Effector memory CD8-positive, alpha-beta T cell (primary cell): ENCODE measurements at places on chromosomes 2 and 18.

GRCh38 chr2:197940382-197940781 lies 136.0 kb downstream of the PLCL1 start:
- no peaks in the 10 kb centered on the region for H3K4me1 ChIP-seq
- H3K36me3 ChIP-seq: no peaks in the 10 kb centered on the region
- H3K4me3 ChIP-seq: no peak overlapping the region
- no peak for DNase-seq
- no peak overlapping the region for H3K27ac ChIP-seq
- H3K27me3 ChIP-seq: no peaks in the 10 kb centered on the region

GRCh38 chr2:193523662-193524061 lies 1328.9 kb upstream of the TMEFF2 start:
- H3K4me1 ChIP-seq: no peaks in the 10 kb centered on the region
- H3K27me3 ChIP-seq: no peaks in the 10 kb centered on the region
- no peak for DNase-seq

DNA sequence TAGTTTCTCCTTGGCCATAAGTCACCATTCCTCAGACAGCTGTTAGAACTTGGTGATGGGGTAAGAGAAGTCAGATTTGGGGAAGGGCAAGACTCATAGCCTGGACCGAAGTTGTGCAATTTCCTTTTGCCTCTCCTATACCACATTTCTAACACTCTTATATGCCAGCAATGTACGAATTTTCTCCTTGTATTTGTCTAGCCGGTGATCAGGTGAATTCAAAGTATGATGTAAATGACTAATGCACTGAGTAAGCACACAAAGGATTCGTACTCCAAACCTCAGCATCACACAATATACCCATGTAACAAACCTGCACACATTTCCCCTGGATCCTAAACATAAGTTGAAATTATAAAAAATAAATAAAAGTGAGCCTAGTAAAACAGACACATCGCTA lies 1143.5 kb upstream of the CELF4 start:
- no peak for DNase-seq
- H3K27me3 ChIP-seq: no peaks in the 10 kb centered on the region
- no peaks in the 10 kb centered on the region for H3K36me3 ChIP-seq
- no peak overlapping the region for H3K4me3 ChIP-seq
- H3K4me1 ChIP-seq: no peaks in the 10 kb centered on the region
- H3K27ac ChIP-seq: no peak overlapping the region

GRCh38 chr2:165277860-165278656 lies 38.8 kb downstream of the SCN2A start:
- DNase-seq: no peak
- peaks cover 5% of the 10 kb centered on the region for H3K27me3 ChIP-seq
- no peaks in the 10 kb centered on the region for H3K36me3 ChIP-seq

- no peak for DNase-seq
- H3K4me1 ChIP-seq: peaks cover 64% of the 10 kb centered on the region
- H3K36me3 ChIP-seq: peaks cover 3% of the 10 kb centered on the region
- no peak overlapping the region for H3K4me3 ChIP-seq
- no peaks in the 10 kb centered on the region for H3K27me3 ChIP-seq
- H3K27ac ChIP-seq: peak overlapping the region; percentile 72
Observed at GRCh38 chr2:101754618-101755017, 57.1 kb downstream of the MAP4K4 start.

- H3K27me3 ChIP-seq: no peaks in the 10 kb centered on the region
- H3K36me3 ChIP-seq: no peaks in the 10 kb centered on the region
- no peak for DNase-seq
- H3K4me1 ChIP-seq: no peaks in the 10 kb centered on the region
- no peak overlapping the region for H3K4me3 ChIP-seq
- H3K27ac ChIP-seq: no peak overlapping the region
Observed at GRCh38 chr2:6073191-6074088, 381.3 kb downstream of the SOX11 start.

DNA sequence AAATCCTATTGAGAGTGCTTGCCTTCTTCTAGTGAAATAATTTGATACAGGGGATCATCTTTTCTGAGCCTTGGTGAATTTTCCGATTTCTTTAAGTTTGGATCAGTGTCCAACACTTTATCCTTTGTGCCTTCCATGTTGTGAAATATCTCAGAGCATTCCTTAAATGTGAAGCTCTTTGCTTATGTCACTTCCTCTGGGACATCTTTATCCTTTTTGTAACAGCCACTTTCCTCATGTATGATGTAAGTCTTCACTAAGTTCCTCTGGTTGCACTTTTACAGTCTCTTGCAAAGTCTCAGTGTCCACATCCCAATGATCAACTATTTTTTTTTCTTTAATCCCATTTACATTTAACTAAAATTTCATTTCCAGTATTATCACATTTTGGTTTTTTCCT lies 254.2 kb downstream of the EN1 start:
- H3K4me3 ChIP-seq: no peak overlapping the region
- H3K27me3 ChIP-seq: no peaks in the 10 kb centered on the region
- no peaks in the 10 kb centered on the region for H3K36me3 ChIP-seq
- H3K27ac ChIP-seq: no peak overlapping the region

GRCh38 chr18:36419188-36419899 lies 121.8 kb downstream of the FHOD3 start:
- no peak overlapping the region for H3K27ac ChIP-seq
- no peaks in the 10 kb centered on the region for H3K4me1 ChIP-seq
- H3K27me3 ChIP-seq: peaks cover 34% of the 10 kb centered on the region

DNA sequence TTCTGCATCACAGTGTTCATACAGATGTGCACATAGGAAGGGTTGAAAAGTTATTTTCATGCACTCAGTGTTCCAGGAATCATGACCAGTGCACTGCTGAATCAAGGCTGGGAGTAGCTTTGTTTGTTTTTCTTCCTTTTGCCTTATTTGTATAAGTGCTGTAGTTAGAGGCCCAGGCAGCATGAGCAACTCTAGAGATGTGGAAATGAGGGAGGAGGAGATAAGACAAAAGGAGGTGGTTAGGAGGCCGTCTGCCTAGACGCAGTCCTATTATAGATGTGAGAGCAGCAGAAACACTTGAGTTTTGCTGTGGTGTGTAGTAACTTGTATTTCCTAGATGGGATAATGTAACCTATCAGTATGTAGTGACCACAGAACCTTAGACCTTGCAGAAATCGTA lies 264.3 kb upstream of the RASGRP3 start:
- H3K27me3 ChIP-seq: no peaks in the 10 kb centered on the region
- H3K4me1 ChIP-seq: peaks cover 2% of the 10 kb centered on the region
- no peak for DNase-seq
- no peaks in the 10 kb centered on the region for H3K36me3 ChIP-seq

DNA sequence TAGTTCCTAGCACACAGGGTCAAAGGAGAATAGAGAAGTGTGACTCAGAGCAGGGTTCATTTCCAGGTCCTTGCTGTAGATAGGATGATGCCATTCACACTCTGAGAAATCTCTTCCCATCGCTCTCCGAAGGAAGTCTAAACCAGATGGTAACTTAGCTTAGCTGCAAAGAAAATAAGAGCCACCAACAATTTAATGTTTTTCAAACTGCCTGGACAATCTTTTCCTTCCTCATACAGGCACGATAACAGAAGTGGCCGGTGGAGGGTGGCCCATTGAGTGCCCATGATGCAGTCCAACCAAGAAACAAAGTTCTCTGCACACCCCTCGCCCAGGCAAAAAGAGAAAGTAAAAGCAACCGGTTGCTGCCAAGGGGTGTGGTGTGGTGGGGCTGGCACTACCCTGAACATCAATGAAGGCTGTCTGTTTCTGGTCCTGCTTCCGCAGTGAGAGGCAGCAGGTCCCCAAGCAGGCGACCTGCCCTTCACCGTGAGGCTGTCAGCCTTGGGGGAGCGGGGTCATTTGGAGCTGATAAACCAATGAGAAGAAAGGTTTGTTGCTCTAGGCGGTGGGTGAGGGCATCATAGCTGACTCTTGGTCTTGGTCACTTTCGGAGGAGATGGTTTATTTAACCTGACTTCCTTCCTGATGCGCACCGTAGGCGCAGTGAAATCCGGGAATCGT lies 105.6 kb upstream of the CD302 start:
- H3K4me3 ChIP-seq: peak overlapping the region; percentile 97
- no peaks in the 10 kb centered on the region for H3K27me3 ChIP-seq
- DNase-seq: peak; percentile 62
- peaks cover 23% of the 10 kb centered on the region for H3K4me1 ChIP-seq
- H3K27ac ChIP-seq: peak overlapping the region; percentile 97

DNA sequence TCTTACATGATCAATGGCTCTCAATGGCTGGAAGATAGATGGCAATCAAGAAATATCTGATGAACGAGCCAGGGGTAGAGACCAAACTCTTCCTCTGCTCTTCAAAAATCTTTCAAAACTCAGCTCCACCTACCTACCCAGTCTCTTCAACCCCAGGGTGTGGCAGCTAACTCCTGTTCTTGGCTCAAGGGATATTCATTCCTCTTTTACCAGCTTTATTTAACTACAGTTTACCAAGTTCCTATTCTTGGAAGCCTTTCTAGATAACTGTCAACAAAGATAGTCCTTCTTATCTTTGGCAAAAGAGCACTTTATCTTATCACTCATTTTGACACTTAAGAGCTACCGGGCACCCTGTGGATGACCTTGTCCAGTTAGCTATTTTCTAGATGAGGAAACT lies 36.3 kb downstream of the EPHA4 start:
- H3K27ac ChIP-seq: peak overlapping the region; percentile 8
- H3K4me1 ChIP-seq: peaks cover 3% of the 10 kb centered on the region
- peaks cover 8% of the 10 kb centered on the region for H3K36me3 ChIP-seq
- H3K4me3 ChIP-seq: no peak overlapping the region

DNA sequence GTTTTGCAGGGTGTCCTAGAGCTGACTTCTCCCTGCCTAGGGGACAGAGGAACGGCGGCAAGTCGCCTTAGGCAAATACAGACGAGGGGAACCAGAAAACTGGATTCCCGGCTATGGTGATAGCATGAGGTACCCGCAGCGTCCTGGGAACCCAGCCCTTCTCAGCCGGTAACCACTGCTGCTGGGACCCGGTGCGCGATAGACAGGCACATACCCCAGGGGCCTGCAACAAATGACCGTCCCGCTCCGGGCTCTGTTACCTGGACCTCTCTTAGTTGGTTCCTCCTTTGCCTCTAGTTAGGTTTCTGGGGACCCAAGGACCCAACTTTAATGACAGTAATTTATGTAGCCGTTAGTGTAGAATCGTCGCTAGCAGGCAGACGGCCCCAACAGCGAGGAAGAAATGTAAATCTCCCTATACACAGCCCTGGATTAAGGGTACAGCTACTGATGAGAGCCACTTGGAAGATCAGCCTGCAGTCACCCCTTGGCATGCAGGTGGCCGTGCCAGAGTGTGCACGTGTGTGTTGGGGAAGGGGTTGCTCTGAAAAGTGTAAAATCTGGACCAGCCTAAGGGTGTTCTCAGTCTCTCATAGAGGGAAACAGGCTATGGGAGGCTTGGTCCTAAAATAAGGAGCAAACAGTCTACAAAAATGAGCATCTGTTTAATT lies 819 bp upstream of the SERPINE2 start:
- H3K4me3 ChIP-seq: peak overlapping the region; percentile 64
- H3K36me3 ChIP-seq: no peaks in the 10 kb centered on the region
- H3K27ac ChIP-seq: no peak overlapping the region

DNA sequence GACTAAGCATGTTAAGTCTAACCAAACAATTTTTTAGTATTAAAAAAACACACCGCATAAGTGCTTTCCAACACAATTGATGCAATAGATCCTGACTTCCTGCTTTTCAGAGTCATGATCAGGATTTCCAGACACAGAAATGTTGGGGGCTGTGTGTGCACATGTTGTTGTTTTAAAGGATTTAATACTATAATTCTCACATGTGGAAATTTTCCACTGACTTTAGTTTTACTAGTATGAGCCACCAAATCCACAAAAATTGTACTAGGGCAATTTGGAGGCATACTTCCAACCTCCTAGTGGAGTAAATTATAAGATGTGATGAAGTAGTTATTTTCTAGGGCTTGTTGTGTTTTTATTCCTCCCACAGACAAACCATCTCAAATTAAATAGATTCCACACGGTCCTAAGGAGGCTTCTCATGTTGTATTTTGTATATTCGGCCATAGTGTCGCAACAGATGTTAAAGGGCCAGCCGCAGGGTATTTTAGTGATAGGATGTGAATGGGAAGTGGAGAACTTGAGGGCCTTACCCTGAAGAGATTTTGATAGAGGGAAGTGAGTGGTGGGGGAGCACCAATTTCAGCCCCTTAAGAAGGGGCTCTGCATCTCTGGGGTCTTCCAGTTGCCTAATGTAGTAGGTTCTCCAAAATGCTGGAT lies 108.9 kb upstream of the KLF7 start:
- H3K27me3 ChIP-seq: peaks cover 6% of the 10 kb centered on the region
- DNase-seq: no peak
- H3K4me3 ChIP-seq: no peak overlapping the region
- no peak overlapping the region for H3K27ac ChIP-seq

DNA sequence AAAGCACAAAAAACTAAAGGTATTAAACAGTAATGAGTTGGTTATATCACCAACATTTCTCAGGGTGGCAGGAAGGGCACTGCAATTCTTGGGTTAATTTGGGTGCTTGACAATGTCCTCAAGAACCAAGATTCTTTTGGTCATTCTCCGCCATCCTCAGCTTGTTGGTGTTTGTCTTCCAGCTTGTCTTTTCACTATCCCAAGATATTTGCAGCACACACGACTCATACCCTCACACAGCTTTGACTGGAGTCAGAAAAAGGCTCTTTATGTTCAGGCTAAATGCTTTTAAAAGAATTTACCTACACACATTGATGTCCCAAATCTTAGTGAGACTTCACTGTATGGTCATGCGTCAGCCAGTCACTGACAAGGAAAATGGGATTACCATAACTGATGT lies 12.5 kb downstream of the GREB1L start:
- no peak overlapping the region for H3K4me3 ChIP-seq
- H3K4me1 ChIP-seq: no peaks in the 10 kb centered on the region
- no peak for DNase-seq
- peaks cover 18% of the 10 kb centered on the region for H3K27me3 ChIP-seq
- no peak overlapping the region for H3K27ac ChIP-seq

GRCh38 chr2:105969552-105969951 lies 224.5 kb downstream of the UXS1 start:
- no peak for DNase-seq
- H3K4me3 ChIP-seq: no peak overlapping the region
- no peaks in the 10 kb centered on the region for H3K36me3 ChIP-seq
- H3K27ac ChIP-seq: no peak overlapping the region

DNA sequence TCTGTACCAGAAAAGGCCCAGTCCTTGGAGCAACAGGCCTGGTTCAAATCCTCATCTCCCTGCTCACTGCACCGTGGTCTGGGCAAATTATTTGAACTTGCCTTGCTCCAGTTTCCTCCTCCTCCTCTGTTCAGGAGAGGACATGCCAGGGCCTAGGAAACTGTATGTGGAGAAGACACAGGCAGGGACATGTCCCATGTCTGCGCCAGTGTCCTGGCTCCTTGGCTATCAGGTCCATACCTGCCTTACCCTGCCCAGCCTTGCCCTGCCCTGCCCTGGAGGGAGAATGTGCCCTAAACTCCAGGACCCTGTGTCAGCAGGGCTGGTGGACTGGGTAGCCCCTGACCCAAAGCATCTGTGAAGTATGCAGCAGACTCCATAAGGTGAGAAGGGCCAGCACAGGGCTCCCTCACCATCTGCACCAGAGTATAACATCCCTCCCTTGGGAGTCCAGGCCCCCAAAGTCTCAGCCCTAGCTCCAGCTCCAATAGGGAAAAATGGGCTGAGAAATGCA lies 165.3 kb downstream of the GALNT1 start:
- peaks cover 18% of the 10 kb centered on the region for H3K27me3 ChIP-seq
- H3K4me1 ChIP-seq: no peaks in the 10 kb centered on the region
- H3K4me3 ChIP-seq: no peak overlapping the region
